NCI-H1694 (cell line): ENCODE measurements at places on chromosomes 1 and 21.

DNA sequence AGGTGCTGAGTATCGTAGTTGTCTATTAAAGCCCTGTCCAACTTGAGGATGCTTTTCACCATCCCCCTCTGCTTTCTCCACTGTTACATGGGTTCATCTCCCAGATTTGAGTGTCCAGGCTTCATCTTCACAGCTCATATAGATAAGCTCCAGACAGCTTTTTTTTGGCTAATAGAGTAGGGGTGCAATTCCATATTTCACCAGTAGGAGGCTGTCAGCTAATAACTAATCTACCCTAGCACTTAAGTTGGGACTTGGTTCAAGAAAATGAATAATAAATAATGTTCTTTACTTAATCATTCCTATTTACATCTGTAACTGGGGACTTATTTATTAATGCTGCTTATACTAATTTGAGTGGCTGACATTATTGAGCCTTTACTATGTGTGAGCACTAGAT, 124.5 kb downstream of the IGSF21 start:
- DNase-seq = no peak

DNA sequence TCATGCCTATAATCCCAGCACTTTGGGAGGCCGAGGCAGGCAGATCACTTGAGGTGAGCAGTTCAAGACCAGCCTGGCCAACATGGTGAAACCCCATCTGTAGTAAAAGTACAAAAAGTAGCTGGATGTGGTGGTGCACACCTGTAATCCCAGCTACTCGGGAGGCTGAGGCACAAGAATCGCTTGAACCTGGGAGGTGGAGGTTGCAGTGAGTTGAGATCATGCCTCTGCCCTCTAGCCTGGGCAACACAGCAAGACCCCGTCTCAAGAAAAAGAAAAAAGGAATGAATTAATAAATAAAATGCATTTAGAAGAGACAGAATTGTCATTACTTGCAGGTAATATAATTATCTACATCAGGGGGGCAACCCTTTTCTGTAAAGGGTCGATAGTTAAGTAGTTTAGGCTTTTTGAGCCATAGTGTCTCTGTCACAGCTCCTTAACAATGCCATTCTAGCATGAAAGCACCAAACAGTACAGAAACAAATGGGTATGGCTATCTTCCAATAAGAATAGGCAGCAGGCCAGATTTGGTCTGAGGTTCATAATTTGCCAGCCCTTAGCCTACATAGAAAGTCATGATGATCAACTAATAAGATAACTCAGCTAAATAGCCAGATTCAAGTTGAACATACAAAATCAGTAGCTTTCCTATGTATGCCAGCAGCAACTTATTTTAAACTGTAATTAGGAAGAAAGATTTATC, 56.8 kb downstream of the RPRD2 start:
- DNase-seq = no peak

GRCh38 chr1:247376659-247377058, 39.3 kb upstream of the NLRP3 start:
- DNase-seq = no peak

DNA sequence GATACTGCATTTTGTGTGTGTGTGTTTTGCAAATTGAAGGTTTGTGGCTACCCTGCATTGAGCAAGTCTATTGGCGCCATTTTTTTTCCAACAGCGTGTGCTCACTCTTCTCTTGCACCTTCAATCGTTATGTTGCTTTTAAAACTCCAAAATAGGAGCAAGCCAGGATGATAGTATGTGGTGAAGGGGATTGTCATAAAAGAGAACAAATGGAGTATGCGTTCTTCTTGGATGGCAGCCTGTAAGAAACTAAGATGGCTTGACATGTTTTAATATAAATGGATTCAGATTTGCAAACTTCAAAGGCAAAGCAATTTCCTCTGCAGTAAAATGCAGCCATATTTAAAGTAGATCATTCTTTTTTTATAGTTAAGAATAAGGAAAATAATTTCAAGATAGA, 43.2 kb upstream of the KCNK1 start:
- no peak for DNase-seq

GRCh38 chr1:91952187-91952586, 3.0 kb downstream of the BRDT start:
- DNase-seq = no peak
